ENCODE measurements at places on chromosomes 3 and 15.
A peak's percentile ranks its signal among the peaks of the same experiment; 100 is the strongest.

GRCh38 chr3:194521510-194522260 lies 34.9 kb upstream of the ATP13A3 start:
- no peak for DNase-seq

GRCh38 chr3:125960456-125961288 lies 8.3 kb upstream of the ROPN1B start:
- no peak for DNase-seq

GRCh38 chr3:127711896-127712295 lies 39.1 kb downstream of the ABTB1 start:
- DNase-seq = no peak

- no peak for DNase-seq
These were observed 145.1 kb downstream of the TP63 start for GRCh38 chr3:189776149-189776824.

DNA sequence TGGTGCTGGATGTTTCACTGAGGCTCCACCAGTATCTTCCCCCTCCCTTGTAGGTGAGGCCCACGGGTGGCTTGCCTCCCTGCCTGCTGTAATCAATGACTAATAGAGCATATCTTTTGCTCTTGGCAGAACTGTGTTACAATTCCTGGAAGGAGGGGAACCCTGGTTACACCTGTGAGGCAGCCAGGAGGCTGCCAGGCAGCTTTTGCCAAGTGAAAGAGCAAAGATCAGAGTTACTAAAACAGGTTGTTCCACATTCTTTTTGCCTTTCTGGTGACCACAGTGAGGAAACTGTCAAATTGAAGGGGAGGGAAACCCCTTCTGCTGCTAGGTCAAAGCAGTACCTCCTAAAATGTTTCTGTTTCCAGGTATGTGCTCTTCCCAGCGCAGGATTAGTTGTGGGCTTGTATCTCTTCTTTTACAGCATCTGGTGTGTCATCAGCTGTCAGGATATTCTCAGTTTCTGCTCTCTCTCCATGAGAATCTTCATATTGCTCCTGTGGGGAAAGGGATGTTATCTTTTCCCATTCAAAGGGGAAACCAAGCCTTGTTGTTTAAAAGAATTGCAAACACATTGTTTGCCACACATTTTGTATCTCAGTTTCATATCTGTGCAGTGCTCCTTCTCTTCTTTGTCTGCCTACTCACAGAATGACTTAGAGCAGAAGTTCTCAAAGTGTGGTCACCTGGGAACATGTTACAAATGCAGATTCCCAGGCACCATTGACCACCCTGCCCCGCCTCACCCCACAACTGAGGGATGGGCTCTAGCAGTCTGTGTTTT lies 137.4 kb upstream of the UMPS start:
- DNase-seq = no peak

DNA sequence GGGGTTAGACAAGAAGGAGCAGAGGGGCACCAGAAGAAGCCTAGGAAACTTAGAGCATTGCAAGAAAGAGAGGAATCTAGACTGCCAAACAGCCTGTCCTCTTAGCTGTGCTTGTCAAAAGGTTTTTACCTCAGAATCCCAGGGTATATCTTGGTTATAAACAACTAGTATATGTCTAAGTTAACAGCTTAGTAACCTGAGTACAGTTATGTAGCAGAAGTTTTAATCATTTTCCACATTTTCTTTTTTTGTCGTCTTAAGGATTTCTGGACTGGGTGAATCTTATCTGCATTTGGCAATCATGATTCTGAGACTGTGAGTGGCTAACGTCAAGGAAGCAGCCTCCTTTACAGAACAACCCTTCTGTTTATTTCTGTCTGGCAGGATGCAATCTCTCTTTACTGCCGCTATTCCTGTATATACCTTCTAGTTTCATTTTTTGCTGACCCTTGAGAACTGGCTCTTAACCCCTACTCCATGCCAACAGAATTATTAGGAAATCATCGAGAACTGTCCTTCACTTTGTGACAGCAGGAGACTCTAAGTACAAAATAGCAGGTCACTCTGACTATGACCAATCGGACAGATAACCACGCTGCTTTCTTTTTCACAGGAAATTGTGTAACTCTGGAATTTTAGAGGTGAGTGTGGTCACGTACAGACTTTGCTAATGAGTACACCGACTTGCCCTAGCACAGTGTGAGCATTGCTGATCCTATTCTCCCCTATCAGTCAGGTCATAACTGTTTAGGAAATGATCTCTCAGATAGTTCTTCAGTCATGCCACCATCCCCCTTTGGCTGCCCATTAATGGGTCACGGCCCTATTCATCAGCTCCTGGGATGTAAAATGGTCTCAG lies 3.3 kb upstream of the CP start:
- no peak for DNase-seq

DNA sequence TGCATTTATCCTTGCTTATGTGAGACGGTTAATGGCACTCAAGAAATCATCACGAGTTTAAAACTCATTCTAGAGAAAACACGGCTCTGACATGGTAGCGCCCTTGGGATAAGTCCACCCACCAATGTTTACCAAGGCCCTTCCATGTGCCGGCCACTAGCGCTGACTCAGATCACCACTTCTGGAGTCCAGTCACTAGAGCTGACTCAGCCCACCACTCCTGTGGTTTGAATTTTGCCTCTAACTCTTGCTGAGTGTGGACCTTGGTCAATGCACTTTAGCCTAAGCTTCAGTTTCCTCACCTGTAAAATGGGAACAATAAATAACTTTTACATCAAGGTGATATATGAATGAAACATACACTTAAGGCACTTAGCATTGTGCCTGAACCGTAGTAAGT lies 358.4 kb upstream of the PROK2 start:
- no peak for DNase-seq

DNA sequence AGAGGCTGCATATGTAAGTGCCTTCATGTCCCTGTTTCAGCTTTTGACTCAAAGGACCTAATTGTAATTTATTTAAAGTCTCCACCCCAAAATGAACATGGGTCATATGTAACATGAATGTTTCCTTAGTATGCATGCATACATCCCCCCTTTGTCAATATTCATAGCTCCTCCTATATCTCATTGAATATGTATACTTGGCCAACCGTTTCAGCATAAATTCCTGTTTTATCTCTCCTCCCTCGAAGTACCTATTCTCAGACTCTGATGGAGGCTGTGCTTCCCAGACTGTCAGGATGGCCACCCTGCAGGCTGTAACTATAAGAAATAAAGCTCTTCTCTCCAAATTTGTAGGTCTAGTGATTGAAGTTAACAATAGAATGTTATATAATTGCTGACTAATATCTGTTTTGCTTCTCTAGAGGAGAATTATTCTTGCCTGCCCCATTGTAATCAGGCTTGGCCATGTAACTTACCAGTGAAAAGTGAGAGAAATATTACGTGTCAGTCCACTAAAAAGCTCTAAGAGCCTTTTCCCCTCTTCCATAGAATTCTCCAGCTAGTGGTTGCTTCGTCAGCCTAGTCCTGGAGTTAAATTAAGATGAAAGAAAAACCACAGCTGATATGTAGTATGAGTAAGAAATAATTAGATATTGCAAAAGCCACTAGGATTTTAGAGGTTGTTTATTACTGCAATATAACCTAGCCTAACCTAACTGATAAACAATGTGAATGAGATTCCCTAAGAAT lies 245.1 kb downstream of the ZNF385D start:
- DNase-seq = no peak

DNA sequence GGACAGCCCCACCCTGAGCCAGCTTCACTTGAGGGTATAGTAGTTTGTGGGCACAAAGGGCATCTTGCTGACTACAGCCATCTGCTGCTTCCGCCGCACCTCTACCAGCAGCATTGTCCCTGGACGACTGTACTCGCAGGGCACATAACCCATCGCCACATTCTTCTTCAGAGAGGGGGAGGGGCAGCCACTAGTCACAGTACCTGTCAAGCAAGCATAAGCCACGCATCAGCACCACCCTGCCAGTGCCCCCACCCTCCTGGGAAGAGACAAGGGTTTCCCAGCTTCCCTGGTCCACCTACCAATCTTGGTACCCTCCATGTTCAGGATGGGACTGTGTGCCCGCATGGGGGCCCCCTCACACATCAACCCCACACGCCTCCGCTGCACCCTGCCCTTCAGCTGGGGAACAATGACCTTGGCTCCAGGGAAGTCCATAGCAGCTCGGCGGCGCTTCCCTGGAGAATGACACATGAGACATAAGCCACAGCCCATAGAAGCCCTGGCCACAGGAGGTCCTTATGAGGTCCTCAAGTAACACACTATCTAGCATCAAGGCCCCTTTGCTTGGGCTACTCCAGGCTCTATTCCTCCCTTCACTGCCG lies 4.7 kb downstream of the AMT start:
- no peak for DNase-seq

DNA sequence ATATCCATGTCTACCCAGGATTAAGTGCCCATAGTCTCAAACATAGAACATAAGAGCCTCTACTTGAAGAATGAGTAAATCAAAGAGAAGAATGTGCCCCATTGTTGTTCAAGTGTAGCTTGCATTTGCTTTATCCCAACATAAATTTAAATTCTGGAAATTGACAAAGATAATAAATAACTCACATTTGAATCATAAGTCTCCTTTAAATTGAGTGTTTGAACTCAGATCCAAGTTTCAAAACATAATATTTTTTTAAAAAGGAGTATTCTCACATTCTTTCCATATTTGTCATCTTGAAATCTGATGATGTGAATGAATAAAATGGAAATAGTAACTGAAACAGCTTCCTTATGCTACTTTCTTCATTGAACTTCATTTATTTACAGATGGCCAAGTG lies 135.2 kb downstream of the MECOM start:
- no peak for DNase-seq

GRCh38 chr3:115162759-115163158 lies 15.7 kb upstream of the ZBTB20 start:
- no peak for DNase-seq

GRCh38 chr3:188693435-188693834 lies 478.3 kb upstream of the TPRG1 start:
- DNase-seq = no peak

GRCh38 chr15:80915472-80915871 lies 74.1 kb downstream of the MESD start:
- no peak for DNase-seq

DNA sequence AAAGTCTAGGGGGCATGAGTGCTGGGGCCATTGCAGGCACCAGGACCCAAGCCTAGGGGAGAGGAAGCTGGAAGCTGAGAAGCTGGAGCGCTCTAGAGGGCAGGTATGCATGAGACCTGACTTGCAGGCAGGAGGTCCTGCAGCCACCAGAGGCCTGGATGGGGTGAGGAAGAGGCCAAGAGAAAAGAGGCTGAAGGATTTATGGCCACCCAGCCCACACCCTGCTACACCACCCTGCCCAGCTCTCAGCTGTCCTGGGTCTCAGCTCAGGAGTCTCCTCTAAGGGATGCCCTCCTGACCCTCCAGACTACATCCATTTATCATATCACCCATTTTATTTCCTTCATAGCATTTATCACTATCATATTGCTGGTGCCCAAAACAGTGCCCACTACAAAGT lies 36.5 kb downstream of the RPN1 start:
- no peak for DNase-seq

DNA sequence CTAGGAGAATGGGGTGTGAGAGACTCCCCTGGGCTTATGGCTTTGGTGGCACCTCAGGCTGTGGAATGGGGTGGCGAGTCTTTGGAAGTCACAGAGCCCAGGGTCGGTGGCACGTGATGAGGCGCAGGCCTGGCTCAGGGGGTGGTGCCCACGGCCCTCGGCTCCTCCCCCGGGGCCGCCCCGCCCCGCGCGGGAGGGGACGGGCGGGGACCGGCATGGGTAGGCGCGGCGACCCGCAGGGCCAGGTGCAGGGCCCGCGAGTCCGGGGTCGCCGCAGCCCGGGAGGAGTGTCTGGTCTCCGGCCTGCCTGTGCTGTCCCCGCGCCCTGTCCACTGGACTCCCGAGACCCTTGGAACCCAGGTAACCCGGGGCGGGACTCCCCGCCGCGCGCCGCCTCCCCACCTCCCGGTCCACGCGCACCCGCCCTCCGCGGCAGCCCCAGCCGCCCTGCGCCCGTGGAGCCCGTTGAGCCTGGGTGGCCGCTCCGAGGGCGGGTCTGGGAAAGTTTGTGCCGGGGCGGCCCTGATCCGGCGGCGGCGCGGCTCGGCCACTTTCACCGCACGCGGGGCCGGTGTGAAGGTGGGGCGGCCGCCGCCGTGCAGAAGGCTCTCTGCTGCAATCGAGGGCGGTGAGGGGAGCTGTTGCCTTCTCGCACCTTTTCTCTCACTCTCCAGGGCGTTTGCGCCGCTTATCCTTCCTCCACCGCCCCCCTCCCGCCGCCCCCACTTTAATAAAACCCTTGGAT lies at the start of gene PAQR5:
TSS of gene PAQR5 (plus strand) at position 216 of the 745 bp plus-strand sequence. CDS start 61,169 bp downstream, outside the sequence.
- DNase-seq = no peak

DNA sequence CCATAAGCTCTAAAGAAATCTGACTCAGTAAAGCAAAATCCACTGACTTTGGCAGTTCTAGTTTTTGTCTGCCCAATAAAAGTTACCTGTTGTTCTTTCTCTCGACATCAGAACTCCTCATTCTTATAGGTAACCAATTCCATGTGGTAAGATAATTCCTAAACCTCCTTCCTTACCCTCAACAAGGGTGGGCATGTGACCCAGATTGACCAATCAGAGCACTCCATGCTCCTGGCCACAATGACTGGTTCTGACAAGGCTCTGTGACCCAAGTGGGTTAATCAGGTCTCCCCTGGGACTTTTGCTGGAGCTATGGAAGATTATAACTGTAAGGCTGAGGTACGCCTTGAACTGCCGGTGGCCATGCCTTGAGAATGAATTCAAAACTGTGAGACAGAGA lies 31.7 kb downstream of the LINS1 start:
- no peak for DNase-seq

DNA sequence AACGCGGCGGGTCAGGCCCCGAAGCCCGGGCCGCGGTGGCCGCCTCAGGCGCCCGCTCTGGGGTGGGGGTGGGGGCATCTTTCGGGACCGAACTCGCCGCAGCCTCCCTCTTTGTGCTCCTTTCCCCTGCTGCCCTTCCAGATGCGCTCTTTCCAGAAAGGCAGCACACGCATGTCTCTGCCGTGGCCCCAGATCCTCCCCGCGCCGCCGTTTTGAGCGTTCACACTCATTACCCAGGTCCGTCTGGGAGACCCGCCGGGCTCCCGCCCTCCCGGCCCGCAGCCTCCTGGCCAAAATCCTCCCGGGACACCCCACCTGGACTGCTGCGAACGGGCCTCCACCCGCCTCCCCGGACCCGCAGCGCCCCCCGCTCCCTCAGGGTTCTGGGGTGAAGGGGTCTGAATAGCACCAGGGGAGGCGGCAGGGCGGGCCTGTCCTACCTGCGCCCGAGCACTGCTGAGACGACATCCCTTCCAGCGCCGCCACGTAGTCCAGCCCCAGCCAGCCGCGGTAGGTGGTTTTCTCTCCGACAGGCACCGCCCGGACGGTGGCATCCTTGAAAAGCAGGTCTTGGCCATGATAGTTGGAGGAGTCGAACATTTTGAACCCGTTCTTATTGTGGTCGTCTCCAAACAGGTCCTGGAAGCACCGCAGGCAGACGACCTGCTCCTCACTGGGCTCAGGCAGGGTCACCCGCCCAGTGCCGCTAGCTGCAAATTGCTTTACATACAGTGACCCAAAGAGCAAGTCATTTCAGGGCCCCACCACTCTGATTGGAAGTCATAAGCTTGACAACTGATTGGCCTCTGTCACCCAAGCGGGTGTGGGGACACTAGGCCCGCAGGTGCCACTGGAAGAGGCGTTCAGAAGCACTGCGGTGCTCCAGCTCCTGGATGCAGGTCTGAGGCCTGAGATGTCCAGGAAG lies 25.9 kb downstream of the MELTF start:
- DNase-seq = peak; percentile 13

GRCh38 chr15:26967719-26968269 lies 3.2 kb upstream of the GABRG3 start:
- no peak for DNase-seq

- no peak for DNase-seq
These were observed 176.0 kb downstream of the SATB1 start for GRCh38 chr3:18249126-18249525.

GRCh38 chr15:39874890-39875549 lies 45.0 kb downstream of the GPR176 start:
- no peak for DNase-seq

- no peak for DNase-seq
These were observed 377.0 kb downstream of the FEZF2 start for GRCh38 chr3:61996366-61996765.
